Activated T-helper 1 cell treated with anti-CD3 and anti-CD28 coated beads, Interleukin-12 subunit alpha, Interleukin-12 subunit beta, Interleukin-2, Interleukin-4 antibody, amounts not matched to agents 30 ng/mL and 10 ng/mL and 1 ng/mL, durations not matched to agents 14 hours and 24 hours and 36 hours (primary cell): ENCODE measurements at places on chromosomes 5 and 9. TPM values are rescaled to one million over a fixed set of nuclear protein-coding genes. Genes with fewer than 3 reads are reported as not detected.

Gene CDH9
- total RNA-seq = not detected in 2 replicates

Gene NUTM2F
- not detected in 2 replicates for total RNA-seq

DNA sequence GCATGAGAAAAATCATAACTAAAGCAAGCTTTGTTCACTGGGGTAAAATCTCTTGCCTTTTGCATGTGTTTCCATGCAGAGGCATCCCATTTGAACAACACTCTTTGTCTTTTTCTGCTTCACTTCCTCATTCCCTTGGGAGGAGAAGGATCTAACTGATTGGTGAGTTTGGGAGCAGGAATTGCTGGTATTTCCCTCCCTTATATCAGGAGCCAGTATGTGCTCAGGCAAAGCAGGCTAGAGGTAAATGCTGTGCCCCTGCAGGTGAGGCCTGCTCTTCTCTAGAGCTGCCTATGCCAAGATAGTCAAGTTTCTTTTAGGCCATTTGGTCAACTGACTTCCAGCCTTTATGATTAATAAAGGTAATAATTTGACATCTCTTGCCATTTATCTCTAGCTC is 179.9 kb downstream of the COX7C start:
- H3K36me3 ChIP-seq = no peaks in the 10 kb centered on the region
- H3K4me1 ChIP-seq = no peaks in the 10 kb centered on the region
- H3K4me3 ChIP-seq = no peak overlapping the region

DNA sequence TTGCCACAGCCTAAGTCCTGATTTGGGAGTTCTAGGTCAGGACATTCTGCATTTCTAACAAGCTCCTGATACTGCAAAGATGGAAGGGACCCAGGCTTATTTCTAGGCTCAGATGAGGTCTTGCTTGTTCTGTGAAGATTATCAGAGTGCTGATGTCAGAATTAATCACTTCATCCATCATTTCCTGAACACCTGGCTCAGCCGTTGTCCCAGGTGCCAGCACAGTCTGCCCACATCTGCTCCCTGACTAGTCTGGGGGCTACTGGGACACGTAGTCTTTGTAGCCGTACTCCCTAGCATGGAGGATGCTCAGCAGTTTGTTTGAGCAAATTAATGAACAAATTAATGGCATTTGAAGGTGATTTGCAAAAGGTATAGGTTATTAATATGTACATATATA is 17.9 kb upstream of the SPINK4 start:
- H3K4me3 ChIP-seq = no peak overlapping the region
- H3K27me3 ChIP-seq = peaks cover 11% of the 10 kb centered on the region
- no peaks in the 10 kb centered on the region for H3K36me3 ChIP-seq
- peaks cover 38% of the 10 kb centered on the region for H3K4me1 ChIP-seq

GRCh38 chr9:121685146-121685794 is 33.8 kb downstream of the DAB2IP start:
- H3K36me3 ChIP-seq = no peaks in the 10 kb centered on the region
- DNase-seq = no peak
- peaks cover 12% of the 10 kb centered on the region for H3K27me3 ChIP-seq
- H3K4me3 ChIP-seq = no peak overlapping the region
- H3K4me1 ChIP-seq = no peaks in the 10 kb centered on the region
- no peak overlapping the region for H3K27ac ChIP-seq

DNA sequence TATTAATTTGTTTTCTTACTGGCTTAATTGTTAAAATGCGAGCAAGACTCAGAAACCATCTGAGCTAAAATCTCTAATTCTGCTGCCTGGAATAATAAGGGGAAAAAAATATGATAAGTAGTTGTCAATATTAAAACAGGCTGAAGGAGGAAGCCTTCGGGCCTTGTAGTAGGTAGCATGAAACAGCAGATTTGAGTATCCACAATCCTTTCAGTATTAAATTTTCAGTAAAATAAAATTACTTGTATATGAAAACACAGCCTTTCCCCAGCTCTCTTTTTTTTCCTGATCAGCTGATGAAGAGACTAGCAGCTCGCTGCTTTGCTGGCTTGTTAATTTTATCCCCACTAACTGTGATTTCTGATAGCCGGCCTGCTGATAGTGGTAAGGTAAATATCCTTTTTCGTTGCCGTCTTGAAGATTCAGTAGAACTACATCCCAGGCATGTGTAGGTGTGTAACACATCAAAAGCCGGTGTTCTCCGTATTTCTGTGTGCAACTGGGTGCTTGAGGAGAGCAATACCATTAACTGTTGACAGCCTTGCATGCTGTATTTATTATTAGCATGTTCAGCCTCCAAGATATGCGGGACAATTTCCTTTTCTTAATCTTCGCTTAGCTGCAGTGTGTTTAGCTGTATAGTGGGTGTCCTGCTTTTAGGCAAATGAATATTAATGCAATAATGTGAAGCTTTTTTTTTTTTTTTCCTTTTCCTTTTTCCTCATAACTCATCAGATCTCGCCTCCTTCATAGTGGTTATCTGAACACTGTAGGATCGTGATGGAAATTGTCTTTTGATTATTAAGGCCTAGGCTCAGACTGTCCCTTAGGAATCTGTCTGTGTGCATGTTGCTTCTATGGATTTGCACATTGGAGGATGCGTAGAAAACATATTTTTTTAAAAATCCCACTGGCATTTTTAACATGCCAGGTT is 144.6 kb downstream of the SMARCA2 start:
- H3K4me3 ChIP-seq = peak overlapping the region; percentile 31
- H3K27ac ChIP-seq = no peak overlapping the region
- no peaks in the 10 kb centered on the region for H3K27me3 ChIP-seq
- peaks cover 26% of the 10 kb centered on the region for H3K36me3 ChIP-seq
- DNase-seq = no peak

GRCh38 chr5:167634432-167634831 is 657.0 kb upstream of the WWC1 start:
- no peak overlapping the region for H3K27ac ChIP-seq
- no peak for DNase-seq
- no peak overlapping the region for H3K4me3 ChIP-seq
- H3K4me1 ChIP-seq = no peaks in the 10 kb centered on the region
- H3K27me3 ChIP-seq = no peaks in the 10 kb centered on the region

Gene HRCT1
- not detected in 2 replicates for total RNA-seq

GRCh38 chr5:124468671-124469411 is 277.6 kb downstream of the ZNF608 start:
- no peak overlapping the region for H3K4me3 ChIP-seq
- no peaks in the 10 kb centered on the region for H3K36me3 ChIP-seq
- H3K27ac ChIP-seq = no peak overlapping the region
- DNase-seq = no peak

DNA sequence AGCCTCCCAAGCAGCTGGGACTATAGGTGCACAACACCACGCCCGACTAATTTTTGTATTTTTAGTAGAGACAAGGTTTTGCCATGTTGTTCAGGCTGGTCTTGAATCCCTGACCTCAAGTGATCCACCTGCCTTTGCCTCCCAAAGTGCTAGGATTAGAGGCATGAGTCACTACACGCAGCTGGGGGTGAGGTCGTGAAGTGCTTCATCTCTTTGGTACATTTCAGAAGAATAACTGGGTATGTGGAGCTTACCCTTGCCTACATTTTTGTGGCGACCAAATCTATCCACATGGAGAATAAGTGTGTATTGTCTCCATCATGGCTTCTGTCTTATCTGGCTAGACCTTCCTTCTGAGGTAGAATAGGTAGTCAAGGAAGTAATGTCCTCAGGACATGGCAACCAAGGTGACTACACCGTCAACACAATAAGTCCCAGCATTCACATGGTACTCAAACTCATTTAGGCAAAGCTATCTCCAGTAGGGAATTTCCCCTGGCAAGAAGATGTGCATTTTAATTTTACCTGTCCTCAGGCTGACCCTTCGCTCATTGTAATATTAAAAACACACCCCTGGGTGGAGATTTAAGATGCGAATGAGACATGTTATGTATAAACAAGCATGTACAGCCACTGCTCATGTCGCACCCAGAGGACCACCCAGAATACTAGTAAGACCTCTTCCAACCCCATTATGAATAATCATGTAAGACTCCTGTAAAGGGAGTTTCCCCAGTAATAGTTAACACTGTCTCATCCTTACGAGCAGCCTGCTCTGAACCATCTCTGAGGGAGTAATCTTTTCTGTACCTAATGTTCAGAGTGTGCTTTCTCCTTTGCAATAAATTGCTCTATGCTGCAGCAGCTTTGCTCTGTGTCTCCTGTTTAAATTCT is 1173.2 kb downstream of the TAF11L14 start:
- no peak for DNase-seq
- no peaks in the 10 kb centered on the region for H3K27me3 ChIP-seq
- H3K4me3 ChIP-seq = no peak overlapping the region
- no peak overlapping the region for H3K27ac ChIP-seq

DNA sequence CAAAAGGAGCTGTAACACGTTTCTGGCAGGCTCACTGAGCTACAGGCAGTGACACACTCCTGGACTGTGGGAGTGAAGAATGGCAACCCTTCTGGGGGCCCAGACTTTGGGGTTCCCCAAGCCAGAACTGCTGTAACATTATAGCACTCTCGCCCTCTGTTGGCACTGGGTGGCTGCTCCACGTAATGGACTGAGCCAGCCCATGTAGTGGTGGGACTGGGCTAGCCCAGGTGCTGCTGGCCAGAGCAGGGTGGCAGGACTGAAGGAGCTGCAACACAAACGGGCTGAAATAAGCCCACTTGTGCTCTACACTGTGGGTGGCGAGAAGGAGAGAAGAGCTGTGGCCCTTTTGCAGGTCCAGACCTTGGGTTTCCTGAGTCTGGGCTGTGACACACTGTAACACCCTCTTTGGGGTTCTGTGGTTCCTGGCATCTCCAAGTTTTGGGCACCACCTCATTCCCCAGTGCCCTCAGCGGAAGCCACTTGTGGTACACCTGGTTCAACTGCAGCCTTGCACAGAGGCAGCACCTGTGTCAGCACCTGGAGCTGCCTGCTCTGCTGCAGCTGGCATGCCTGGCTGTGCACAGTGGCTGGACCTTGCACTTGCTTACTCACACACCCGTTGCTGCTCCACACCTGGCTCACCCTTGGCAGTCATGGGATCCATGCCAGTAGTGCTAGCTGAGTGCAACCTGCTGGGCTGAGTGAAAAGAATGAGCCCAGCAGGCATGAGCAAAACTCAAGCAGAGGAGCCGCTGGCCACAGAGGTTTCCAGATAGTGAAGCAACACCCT is 95.0 kb upstream of the PRR16 start:
- H3K27me3 ChIP-seq = no peaks in the 10 kb centered on the region
- H3K27ac ChIP-seq = no peak overlapping the region
- no peaks in the 10 kb centered on the region for H3K4me1 ChIP-seq

Gene PCDHB15
- not detected in 2 replicates for total RNA-seq

- no peak overlapping the region for H3K4me3 ChIP-seq
- H3K27ac ChIP-seq = no peak overlapping the region
- H3K36me3 ChIP-seq = peaks cover 11% of the 10 kb centered on the region
- H3K4me1 ChIP-seq = peaks cover 5% of the 10 kb centered on the region
Observed at GRCh38 chr9:112369817-112370216, 10.1 kb upstream of the HSDL2 start.

- no peaks in the 10 kb centered on the region for H3K4me1 ChIP-seq
- H3K27me3 ChIP-seq = peaks cover 25% of the 10 kb centered on the region
- no peak overlapping the region for H3K4me3 ChIP-seq
- H3K36me3 ChIP-seq = no peaks in the 10 kb centered on the region
- DNase-seq = no peak
Observed at GRCh38 chr5:139783436-139783965, 12.1 kb upstream of the PSD2 start.

DNA sequence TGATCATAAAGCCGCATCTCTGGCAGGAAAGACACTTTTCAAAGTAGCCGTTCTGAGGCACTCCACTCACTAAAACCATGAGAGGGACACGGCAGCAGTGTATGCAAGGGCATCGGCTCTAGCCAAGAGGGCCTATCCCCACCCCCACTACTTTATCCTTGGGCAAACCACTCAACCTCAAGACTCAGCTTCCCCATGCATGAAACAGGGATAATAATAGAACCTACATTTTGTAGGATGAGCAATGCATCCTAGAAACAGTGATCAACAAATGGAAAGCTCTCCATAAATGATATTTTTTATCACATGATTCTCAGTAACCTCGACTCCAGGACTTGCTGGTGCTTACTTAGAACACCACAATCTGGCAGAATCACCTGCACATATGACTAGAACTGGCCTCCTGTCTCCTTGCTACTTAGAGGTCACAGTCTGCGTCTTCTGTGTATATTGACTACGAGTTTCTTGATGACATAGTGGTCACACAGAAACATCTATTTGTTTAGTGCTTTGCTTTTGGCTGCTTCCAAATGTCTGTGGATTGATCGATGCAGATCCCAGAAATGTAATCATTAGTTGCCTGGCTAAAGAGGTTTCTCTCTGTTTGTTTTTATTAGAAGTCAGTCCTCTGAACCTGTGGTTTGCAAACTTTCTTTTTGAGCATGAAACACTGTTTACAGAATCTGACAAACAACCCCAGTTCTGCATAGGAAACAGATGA is 102.1 kb downstream of the LHFPL2 start:
- H3K27me3 ChIP-seq = no peaks in the 10 kb centered on the region
- H3K27ac ChIP-seq = no peak overlapping the region
- no peak overlapping the region for H3K4me3 ChIP-seq
- no peak for DNase-seq
- H3K4me1 ChIP-seq = no peaks in the 10 kb centered on the region
- no peaks in the 10 kb centered on the region for H3K36me3 ChIP-seq

Gene IL4
- 56.9 and 57.1 TPM in 2 replicates for total RNA-seq
